Activated T-cell treated with anti-CD3 and anti-CD28 coated beads, Interleukin-2, amount 50 U/mL, for 48 hours (primary cell): ENCODE measurements at places on chromosomes 2 and 18.
A peak's percentile ranks its signal among the peaks of the same experiment; 100 is the strongest.

GRCh38 chr2:239965318-239965717 is 59.8 kb downstream of the NDUFA10 start:
- no peak for DNase-seq

- no peak for DNase-seq
These were observed 18.2 kb upstream of the DAW1 start for GRCh38 chr2:227853204-227853629.

GRCh38 chr2:64534363-64534762 is 10.2 kb downstream of the AFTPH start:
- DNase-seq: no peak

- DNase-seq: no peak
These were observed 19.0 kb downstream of the AFTPH start for GRCh38 chr2:64543008-64543697.

DNA sequence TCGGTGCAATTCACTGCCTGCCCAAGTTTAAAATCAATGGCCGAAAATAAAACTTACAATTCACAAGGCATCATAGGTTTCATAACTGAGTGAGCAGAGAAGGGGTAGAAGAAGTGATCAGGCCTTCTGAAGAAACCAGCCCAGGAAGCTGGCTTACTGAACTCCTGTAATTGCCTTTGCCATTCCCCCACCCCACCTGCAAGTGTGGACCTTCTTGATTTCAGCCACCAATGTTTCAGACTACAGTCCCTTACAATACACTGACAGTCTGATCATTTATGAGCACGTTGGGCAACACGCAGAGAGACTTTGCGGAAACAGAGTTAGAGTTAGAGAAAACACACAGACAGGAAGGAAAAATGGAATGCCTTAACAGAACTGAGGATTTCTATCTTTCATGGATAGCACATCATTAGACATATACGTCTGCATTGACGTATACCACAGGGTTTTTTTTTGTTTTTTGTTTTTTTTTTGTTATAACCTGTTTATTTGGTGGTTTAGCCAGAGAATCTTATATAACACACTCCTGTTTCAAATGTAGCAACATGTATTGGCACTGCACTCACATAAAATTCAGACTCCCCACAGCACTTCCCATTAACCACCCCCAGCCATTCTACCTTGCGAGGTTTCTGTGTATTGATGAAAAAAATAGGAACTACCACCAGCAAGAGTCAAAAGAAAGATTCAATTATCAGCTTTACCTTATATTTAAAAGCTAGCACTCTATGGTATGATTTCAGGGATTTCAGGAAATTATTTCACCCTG is 126.4 kb downstream of the CACNB4 start:
- no peak for DNase-seq

GRCh38 chr2:172836347-172836821 is 100.7 kb downstream of the RAPGEF4 start:
- DNase-seq: no peak

DNA sequence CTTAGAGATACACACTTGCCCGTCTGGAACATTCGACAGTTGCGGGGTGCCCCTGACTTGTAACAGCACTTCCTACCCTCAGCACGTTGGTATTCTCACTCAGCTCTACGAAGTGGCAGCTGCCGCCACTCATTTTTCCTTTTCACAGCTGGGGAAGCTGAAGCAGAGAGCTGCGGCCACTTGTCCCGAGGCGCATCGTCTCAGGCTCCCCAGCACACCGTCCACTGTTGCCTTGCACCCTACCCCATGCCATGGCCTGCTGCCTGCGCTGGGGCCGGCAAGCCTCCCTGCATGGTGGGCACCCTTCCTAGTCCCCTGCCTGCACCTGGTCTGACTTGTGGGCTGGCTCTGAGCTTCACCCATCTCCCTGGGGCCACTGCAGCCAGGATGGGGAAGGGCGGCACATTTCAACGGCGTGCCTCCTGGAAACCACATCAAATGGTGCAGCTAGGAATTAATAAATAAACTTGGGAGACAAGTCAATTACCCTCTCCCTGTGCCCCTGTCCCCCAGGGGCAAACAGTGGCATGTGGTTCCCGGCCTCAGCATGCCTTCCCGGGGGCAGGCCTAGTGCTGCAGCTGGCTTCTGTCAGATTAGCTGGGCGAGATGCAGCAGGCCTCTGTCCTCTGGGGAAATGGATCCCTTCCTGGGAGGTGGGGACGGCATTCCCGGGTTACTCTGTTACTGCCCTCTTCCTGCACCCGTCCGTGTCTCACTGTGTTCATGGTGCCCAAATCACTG is 64.7 kb upstream of the HAAO start:
- DNase-seq: no peak

DNA sequence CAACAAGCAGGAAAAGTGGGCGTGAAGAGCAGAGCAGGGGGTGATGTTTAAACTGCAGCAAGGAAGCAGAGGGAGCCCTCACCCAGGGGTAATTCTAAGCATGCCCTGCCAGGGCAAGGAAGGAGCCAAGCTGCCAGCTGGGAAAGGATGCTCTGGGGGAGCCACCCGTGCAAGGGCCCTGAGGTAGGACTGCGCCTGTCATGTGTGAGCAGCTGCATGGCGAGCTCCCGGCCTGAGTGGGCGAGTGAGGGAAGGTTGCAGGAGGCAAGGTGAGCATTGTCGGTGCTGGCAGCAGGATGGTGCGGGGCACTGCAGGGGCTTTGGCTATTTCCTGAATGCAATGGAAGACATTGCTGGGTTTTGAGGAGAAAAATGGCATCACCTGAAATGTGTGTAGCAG is 107.2 kb downstream of the COPS8 start:
- DNase-seq: no peak

DNA sequence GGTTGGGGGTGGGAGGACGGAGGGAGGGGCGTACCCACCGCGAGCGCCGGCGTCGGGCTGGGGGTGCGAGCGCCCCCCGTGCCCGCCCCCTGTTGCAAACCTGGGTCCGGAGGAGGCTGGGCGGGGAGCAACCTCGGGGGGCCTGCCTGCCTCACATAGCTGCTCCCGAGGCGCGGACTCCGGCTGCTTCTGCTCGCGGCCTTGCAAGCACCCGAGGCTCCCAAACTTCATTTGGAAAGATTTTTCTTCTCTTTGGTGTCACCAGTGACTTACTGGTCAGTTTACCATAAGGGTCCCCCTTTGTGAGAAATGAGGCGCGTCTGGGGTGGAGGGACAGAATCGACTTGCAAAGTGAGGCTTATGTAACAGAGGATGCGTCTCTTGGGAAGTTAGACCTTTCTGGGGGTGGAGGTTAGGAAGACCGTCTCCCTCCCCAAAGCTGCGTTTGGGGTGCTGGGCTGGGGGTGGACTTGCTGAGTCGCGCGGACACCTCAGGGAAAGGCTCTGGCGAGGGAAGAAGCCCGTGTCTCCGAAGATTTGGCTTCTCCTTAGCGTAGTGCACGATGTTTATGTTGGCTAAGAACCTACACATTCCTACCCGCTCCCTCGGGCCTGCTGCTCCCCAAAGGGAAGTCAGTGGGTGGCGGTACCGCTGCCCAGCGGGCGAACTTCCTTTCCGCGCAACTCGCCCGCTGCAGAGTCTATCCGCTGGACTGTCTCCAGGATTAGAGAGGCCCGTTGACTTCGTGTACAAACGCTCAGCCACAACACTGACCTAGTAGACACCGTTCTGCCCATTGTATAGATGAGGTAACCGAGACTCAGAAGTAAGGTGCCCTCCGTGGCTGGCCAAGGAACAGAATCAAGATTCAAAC is 559 bp downstream of the TMEM37 start:
- DNase-seq: peak; percentile 20

DNA sequence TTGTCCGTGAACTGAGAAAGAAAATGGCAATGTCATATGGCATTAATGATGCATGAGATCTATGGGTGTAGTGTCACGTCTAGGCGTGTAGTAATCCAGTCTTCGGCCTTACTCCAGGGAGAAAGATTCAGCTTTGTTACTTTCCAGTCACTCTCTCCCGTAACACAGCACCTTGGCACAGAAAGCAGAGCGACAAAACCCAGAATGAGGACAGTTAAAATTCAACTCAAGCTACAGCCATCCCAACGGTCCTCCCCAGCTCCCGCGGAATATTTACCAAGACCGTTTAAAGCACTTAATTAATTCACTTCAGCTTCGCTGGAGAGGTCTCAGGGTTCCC is 797 bp upstream of the CRIM1 start:
- DNase-seq: no peak

DNA sequence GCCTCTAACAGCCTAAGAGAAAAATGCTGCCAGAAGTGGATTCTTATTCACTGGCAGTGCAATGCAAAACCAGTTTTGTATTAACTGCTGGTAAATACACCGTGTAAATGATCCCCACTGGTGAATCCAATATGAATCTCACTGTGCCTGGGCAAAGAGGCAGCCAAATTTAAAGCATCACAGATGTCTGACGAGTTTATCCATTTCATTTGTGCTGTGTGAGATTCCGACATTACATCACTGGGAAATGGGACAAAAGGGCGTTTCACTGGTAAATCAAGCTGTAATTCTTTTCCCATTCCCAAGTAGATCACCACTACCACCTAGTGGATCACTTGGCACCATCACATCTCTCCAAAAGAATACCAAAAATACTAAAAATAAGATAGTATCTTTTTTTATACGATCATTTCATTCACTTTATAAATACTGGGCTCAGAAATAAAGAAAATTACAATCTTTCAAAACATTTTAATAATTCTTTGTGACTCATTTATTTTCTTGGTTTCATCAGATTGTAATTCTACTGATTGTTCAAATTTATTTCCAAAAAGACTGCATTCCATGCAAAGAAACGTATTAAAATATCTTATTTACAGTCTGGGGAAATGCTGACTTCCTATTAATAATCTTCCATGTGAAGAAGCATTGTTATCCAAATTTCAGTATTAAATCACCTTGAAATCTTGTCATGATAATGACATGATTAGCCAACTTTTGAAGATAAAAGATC is 125.6 kb downstream of the GRB14 start:
- DNase-seq: no peak

DNA sequence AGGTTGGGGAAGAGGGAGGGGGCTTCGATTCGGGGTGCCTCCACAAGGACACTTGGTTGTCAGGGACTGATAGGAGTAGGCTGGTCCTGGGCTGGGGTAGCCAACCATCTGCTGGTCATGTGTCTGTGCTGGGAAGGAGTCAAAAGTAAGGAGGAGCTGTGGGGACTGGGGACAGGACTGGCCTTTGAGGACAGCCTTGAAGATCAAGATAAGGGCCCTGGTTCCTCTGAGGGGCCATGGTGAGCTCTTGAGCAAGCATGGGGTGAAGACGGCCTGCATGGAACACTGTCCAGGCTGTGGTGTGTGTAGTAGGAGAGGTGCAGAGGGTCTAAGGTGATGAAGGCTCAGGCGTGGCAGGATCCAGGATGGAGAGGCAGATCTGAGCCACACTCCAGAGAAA is 1.7 kb downstream of the CYP27A1 start:
- DNase-seq: no peak

DNA sequence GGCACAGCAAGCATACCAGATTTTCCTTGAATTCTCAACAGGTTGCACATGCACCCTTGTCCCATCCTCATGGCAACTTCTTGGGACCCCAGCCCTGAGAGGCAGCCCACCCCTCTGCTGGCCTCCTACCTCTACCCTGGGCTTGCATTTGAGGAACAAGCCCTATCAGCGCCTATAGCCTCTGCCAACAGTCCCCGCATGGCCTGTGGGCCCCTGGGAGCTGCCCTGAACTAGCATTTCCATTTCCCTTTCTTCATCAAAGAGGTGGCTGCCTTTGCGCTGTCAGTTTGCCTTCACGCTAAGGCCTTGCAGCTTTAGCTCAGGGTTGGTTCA is 5.4 kb upstream of the ZAP70 start:
- no peak for DNase-seq

- no peak for DNase-seq
These were observed 185.8 kb downstream of the VAPA start for GRCh38 chr18:10099539-10100140.

- no peak for DNase-seq
These were observed 486.3 kb upstream of the MAP2 start for GRCh38 chr2:208937521-208937920.

DNA sequence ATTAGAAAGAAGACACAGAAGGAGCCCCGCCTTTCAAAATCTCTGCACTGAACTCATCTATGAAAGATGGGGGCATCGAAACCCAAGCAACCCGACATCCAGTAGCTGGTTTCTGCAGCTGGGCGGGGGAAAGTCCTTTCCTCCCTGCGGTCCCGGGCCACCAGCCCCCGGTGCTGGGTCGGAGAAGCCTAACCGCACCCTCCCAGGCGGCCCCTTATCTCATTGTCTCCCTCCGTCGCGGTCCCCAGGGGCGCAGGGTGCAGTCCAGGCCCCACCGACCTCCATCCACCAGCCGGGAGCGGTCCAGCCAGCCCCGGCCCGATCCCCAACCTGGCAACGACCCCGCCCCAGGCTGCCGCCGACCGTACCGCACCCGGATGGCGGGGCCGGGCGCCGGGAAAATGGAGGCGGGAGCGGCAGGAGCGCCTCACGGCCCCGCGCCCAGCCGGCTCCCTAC is 452 bp downstream of the RAPH1 start:
- peak; percentile 62 for DNase-seq

DNA sequence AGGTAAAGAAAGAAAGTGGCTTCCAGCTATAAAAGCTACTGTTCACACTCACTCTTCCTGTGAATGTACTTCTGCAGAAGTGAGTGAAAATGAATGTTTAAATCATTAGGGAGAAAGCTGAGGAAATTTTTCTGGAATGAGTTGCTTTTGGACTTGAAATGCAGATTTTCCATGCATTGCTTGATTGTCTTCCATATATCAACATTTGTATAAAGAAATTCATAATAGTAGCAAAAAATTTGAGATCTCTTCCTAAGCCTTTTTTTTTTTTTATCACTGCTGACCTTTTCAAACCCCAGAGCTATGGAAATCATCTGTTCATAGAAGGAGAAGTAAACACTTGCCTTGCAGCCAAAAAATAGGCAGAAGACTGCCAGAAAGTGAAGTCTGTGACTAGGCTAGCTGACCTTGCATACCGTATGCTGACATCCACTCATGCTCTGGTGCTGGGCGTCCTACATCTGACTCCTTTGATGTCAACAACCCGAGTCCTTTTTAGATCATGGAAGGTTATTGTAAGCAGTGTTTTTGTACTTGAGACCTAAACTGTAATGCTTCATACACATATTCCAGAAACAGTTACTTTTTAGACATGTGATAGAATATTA is 154.5 kb upstream of the RASGRP3 start:
- DNase-seq: no peak

DNA sequence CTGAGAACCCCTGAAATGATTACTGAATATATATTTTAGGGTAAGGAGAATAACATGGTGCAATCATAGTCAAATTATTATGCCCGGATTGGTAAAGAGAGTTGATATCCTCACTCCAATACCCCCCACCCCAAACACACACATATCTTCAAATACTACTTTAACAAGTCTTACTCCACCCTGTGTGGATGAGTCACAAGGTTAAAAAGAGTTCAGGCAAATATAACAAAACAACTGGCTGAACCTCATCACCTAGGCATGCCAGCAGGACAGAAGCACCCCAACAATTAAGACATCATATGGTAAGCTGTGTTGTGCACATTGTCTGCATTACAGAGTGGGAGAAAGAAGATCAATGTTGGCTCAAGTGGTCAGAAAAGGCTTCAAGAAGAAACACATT is 857.4 kb downstream of the TDRD15 start:
- no peak for DNase-seq

- no peak for DNase-seq
These were observed 39.3 kb upstream of the EFEMP1 start for GRCh38 chr2:55962915-55963314.
